ENCODE measurements at places on chromosomes 12 and 14. TPM values are rescaled to one million over a fixed set of nuclear protein-coding genes. Genes with fewer than 3 reads are reported as not detected.

- DNase-seq, result no peak
These were observed 8.9 kb downstream of the ZNF268 start for GRCh38 chr12:133190176-133190575.

DNA sequence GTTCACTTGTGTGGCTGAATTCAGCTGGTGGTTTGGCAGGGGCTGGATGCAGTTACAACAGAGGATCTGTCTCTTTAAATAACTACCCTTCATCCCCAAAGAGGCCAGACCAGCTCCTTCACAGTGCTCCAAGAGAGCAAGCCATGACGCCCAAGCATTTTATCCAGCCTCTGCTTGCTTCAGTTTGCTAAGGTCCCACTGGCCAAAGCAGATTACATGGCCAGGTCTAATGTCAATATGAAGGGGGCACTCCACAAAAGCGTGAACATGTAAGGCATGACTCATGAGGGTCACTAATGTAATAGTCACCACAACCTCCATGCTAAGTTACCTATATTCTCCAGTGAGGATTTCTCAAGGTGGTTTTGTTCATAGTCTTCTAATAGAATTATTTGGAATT lies 62.9 kb downstream of the MARK3 start:
- DNase-seq, result no peak

DNA sequence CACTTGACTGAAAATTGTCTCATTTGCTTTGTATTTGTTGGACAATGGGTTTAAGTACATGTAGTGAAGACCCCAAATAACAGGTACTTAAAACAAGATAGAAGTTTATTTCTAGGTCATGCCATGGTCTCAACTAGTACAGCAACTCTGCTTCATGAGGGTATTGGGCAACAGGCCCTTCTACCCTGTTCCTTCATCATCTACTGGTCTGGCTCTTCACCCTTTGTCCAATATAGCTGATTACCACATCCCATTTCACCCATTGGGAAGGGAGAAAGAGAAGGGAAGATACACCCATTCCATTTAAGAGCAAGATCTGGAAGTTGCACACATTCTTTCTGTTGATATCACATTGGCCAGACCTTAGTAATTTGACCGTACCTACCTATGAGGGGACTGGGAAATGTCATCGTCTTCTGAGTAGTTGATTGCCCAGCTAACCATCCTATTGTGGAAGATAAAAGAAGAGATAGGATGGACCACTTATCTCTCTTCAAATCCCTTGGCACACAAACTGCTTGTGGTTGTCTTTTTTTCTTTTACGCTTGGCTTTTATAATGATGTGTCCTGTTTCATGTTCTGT lies 104.6 kb downstream of the DIP2B start:
- DNase-seq, result no peak

DNA sequence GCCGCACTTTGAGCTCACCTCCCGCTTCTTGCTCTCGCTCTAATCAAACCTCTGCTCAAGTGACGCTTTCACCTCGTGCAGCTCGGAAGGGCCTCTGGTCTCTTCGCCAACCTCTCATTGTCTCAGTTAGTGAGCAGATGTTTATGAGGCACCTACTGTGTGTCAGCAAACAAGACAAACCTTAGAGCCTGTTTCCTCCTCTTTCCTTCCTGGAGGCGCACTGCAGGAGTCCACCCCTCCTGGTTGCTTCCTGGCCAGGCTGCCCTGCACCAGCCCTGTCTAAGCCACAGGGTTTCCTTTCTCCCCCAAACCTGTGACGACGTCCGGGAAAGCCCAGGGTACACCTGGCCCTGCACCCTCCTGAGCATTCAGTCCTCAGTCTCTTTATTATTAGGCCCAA lies 84.2 kb downstream of the PHETA1 start:
- DNase-seq, result no peak

The CLEC2B gene
- not detected for total RNA-seq

Measured in HCT116 (cell line).